ENCODE measurements at places on chromosomes 7 and 10.

DNA sequence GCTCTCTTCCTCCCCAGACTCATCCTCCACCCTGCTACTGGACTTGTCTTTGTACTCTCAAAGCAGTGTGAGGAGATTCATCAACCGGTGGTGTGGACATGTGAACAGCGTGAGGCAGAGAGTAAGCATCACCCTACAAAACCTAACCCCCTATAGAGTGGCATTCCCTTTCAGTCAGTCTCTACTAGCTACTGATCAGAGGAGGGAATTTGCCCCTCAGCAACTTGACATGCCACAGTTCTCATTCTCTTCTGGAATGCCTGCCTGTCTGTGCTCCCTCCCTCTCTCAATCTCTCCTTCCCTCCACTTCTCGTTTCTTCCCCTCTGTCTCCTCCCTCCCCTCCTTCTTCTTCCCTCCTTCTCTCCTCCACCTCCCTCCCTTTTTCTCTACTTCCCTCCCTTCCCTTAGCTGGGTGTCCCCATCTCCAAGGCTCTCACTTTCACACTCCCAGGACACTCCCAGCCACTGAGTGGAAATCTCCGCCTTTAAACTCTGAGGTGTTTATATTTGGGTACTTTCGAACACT, 24.6 kb downstream of the H2AZ2 start:
- DNase-seq = no peak

- no peak for DNase-seq
These were observed 14.5 kb upstream of the LRRC4 start for GRCh38 chr7:128045766-128046165.

- DNase-seq = no peak
These were observed 608.7 kb downstream of the DNAJB9 start for GRCh38 chr7:109178342-109178741.

- DNase-seq = no peak
These were observed 353.7 kb upstream of the ANKRD30A start for GRCh38 chr10:36771725-36772124.

DNA sequence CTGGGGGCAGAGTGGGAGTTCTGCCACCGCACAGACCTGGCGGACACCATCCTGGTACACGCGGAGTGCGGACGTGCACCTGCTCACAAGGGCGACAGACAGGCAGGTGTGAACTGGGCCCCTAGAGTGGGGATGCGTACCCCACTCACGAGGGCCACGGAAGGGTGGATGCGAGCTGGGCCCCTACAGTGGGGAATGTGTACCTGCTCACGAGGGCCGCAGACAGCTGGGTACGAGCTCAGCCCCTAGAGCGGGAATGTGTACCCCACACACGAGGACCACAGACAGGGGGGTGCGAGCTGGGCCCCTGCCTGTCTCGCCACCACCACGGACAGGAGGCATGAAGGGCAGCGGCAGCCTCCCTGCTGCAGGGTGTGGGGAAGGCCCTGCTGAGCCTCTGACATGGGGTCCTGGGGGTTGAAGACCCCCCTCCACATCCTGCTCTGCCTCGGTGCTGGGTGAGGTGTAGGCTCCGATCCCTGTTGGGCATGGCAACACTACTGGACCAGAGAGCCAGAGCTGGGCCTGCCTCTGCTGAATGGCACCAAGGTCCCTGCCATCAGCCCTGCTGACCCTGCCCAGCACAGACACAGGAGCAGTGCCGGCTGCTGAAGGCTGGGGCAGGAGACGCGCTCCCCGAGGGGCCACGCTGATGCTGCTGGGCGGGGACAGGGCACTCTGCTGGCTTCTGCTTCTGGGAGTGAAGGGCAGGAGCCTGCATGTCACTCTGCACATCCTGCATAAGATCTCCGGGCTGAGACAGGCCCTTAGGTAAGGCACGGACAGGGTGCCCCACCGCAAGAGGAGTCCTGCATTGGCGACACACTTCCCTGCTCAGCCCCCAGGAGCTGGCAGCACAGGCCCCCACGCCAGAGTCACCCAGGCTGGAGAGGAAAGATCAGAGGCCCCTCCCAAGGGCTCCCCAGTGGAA, 259.2 kb downstream of the MAD1L1 start:
- DNase-seq = no peak

DNA sequence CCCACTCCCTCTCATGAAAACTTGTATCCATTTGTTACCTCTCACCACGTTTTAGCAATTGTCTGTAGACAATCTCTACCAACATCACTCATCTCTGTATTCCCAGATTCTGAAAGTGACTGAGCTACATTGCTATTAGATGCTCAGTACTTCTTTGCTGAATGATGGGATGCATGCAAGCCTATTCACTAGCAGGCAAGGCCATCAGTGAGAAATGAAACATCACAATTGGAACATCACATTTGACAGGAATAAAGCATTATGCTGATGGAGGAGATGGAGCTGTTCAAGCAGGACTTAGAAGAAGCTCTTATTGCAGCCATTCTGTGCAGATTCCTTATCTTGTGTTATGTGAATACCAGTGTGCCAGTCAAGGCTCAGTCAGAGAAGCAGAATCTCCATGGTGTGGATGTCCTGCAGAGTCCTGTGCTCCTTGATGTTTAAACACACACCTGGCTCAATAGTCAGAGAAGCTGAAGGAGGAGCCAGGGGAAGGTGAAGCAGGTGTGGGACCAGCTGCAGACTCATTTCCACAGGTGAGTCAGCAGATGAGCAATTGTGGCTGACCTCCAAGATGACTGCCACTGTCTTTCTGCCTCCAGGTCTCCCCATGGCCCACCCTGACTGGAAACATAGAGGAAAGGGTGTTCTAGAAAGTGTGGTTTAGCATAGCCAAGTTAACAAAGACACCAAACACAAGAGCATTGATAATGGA, 965.5 kb downstream of the GRID1 start:
- DNase-seq = no peak

DNA sequence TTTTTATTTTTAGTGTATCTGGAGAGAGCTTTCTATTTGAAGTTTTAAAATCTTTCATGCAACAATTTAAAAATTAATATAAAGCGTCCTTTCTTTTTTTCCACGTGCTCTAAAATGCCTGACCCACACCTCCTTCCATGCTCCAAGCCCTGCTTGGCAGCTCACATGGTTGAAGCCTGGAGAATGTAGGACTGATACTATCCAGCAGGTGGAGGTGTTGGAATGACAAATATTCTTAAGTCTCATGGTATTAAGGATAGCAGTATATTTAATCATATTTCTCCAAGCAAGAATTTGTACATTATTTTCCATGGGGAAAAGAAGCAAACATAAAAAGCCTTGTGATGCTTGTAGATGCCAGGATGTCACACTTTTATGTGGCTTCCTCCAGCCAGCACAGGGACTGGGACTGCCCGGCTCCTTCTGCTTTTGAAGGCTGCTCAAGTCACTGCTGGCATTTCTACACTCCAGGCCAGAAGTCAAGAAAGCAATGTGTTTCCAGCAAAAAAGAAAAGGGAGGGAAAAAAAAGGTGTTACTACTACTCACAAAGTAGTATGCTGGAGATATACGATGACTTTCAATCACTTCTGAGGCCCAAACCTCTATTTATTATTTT, 49.7 kb downstream of the BZW2 start:
- peak; percentile 22 for DNase-seq

DNA sequence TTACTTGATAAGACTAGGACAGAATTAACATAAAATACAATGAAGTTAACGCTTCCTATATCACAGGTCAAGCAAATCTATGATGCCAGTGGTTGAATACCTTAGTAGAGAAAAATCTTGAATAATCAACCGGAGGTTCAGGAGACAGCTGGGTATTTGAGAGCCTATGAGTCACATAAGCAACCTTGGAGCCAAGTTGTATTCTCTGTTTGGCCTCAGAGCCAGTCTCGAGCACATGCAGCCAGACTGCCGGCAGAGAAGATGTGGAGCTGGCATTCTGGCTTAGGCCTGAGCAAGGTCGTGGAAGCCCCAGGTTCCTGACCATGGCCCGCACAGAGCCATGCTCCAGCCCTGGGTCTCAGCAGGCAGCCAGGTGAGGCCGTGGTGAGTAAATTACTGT, 90.3 kb downstream of the FAM204A start:
- peak; percentile 49 for DNase-seq

DNA sequence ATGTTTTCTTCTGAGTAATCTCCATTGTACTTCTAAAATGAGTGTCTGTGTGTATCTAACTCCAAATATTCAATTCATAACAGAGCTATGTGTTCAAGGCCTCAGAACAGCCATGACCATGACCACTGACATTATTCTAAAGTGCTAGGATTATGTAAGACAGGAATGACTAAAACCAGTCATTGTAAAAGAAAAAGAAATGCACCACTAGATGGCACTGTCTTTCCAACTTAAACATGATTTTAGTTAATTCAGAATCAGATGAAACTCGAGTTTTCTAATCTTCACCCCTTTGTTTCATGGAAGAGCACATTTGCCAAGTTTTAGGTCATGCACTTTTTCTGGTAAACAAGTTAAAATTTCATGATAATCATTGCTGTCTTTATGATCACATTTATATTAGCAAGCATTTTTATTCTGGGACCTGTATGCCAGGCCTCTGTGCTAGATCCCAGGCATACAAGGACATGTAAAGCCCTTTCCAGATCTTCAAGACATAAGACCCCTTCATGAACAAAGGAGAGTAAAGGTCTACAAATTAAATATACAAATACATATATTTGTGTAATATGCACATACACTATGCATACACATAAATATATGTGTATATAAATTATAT, 26.1 kb upstream of the RSU1 start:
- no peak for DNase-seq

GRCh38 chr10:32190890-32191491, 134.8 kb upstream of the KIF5B start:
- DNase-seq = peak; percentile 55

Data from NCI-H446 (cell line).